Activated naive CD4-positive, alpha-beta T cell treated with Interleukin-2 at 50 U/mL for 16 hours (primary cell): ENCODE measurements at places on chromosomes 12 and 14.

GRCh38 chr12:82025462-82025861, 266.3 kb upstream of the PPFIA2 start:
- DNase-seq = no peak

GRCh38 chr12:32155961-32156529, 49.4 kb downstream of the BICD1 start:
- DNase-seq = no peak

DNA sequence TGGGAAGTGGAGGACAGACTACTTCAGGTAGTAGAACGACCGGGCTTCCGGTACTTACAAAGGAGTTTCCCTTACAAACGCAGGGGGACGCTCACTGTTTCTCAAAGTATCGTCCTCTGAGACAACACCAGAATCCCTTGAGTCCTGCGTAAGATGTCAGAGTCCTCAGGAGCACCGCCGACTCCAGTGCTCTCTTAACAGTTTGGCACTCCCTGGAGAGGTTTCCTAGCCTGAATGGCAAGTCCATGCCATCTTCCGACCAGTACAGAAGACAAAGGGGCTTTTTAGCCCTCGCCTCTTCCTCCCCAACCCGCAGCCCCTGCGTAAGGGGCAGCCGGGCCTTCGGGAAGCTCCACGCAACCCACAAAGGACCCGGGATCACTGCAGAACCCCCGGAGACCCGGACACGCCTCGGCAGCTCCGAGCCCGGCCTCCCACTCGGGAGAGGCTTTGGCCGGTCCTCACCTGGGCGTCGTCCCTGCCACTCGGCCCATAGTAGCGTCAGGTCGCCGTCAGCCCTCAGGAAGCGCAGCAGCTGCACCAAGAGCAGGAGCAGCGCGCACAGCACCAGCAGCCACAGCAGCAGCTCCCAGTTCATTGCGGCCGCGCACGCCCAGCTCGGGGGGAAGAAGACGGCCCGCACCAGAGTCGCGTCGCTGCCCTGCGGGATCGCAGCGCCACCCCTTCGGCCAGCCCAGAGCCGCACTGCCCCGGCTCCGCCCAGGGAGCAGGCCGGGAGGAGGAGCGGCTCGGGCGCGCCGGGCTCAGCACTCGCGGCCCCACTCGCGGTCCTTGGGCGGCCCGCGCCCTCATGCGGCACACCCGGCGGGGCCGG, at the start of gene DHRS7:
DHRS7 (minus strand) TSS at position 687 of the 835 bp plus-strand sequence; CDS start at position 598, 89 bp downstream.
- peak; percentile 68 for DNase-seq

GRCh38 chr12:117313926-117314325, 47.5 kb downstream of the NOS1 start:
- no peak for DNase-seq

GRCh38 chr12:68967046-68967445, 34.1 kb upstream of the CPM start:
- DNase-seq = no peak

DNA sequence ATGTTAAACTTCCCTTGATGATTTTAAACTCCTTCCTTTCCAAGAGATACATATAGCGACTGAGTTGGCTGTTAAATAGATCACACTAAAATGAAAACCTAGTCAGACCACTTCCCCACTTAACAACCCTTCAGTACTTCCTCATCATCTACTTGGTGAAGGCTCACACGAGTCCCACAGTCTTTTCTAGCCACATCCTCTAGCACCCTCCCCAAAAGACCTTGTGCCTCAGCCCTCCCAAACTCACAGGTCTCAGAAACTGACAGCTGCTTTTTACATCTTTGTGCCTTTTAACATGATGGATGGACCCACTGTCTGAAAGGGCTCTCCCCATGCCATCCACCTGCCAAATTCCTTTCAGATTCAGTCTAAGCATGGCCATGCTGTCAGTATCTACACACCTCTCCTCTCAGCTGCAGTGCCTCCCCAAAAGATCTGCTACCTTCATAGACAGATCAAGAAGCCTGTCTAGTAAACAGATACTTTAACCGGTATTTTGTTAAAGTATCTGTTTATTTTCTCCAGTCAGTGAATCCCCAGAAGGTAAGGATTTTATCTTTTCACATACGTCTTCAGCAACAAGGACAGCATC, 65.1 kb upstream of the GPHB5 start:
- peak; percentile 10 for DNase-seq
